Right forelimb (tissue), 1 donor: ENCODE measurements at places on chromosomes 6 and 20.

DNA sequence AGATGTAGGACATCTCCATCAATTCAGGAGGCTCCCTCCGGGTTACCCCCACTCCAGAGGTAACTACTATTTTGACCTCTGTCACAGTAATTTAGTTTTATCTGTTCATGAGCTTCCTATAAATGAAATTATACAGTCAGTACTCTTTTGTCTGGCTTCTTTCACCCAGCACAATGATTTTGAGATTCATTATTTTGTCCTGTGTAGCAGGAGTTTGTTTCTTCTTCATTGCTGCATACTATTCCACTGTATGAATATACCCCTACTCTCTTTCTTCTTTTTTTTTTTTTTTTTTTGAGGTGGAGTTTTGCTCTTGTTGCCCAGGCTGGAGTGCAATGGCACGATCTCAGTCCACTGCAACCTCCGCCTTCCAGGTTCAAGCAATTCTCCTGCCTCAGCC lies 11.8 kb upstream of the AP5S1 start:
- DNase-seq = peak; percentile 16

- no peak for DNase-seq
Measured at GRCh38 chr6:41056768-41057490, 3.9 kb downstream of the APOBEC2 start.

DNA sequence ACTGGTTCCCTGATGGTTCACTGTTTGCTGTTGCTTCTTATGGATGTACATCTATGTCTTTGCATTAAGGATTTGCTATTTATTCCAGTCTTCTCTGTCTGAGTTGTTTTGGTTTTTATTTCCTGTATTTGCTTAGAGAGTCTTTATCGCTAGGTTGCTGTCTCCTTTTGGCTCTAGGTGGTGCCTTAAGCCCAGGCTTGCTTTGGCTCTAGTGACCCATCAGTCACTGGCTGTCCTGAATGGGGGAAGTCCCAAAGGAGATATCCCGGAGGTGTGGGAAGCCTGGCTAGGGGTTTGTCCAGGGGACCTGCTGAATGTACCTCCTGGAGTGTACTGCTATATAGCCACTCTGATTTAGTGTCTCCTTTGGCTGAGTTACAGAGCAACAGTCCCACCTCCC lies 53.4 kb downstream of the MCHR2 start:
- no peak for DNase-seq

- no peak for DNase-seq
Measured at GRCh38 chr6:98498866-98499265, 335.5 kb upstream of the POU3F2 start.

- no peak for DNase-seq
Measured at GRCh38 chr6:166145751-166146150, 21.9 kb downstream of the TBXT start.

- DNase-seq = no peak
Measured at GRCh38 chr6:43328528-43328927, 19.9 kb upstream of the CRIP3 start.

- no peak for DNase-seq
Measured at GRCh38 chr6:142700032-142700431, 244.9 kb downstream of the HIVEP2 start.

- DNase-seq = no peak
Measured at GRCh38 chr20:62142252-62143080, 728 bp downstream of the PSMA7 start.

DNA sequence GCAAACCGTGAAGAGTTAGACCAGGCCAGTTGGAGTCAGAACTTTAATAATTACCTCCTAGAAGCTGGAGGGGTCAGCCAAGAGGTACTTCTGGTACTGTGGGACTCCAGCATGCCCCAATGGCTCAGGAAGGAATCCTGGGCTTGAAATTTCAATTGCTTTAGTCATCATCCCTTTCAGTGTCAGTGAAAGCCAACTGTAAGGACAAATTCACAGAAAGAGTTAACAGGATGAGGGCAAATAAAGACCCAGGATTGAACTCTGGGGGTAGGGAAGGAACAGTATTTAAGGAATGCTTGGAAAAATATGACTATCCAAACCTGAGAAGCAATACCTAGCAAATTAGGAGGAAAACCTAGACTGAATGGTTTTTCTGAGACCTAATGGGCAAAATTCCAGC lies 735.1 kb upstream of the MARCKS start:
- DNase-seq = no peak

DNA sequence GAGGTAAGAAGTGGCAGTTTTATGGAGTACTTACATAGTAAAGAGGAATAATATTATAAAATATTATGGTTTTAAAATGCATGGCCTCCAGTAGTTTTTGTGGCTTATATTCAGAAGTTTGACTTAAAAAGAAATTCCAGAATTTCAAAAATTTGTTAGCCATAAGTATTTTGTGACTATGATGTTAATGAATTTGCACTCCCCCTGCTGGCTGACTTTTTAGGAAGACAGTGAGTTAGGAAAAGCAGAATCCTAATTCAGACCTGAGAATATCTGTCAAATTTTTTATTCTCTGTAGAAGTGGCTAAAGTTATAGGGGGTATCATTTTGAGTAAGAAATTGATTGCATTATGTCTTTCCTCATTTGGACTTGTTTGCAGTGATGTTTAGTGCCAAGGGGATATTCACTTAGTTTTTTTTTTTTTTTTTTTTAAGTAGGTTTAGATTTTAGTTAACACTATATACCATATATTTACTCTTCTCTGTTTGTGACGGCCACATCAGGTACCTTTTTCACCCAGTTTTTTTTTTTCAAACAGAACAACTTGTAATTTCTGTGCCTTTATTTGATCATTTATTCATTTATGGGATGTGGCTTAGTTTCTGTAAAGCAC lies 40.8 kb downstream of the ZFAND3 start:
- DNase-seq = no peak

GRCh38 chr6:32387589-32388340 lies 16.1 kb upstream of the TSBP1 start:
- DNase-seq = no peak

GRCh38 chr20:44640522-44640921 lies 11.0 kb downstream of the ADA start:
- DNase-seq = no peak

DNA sequence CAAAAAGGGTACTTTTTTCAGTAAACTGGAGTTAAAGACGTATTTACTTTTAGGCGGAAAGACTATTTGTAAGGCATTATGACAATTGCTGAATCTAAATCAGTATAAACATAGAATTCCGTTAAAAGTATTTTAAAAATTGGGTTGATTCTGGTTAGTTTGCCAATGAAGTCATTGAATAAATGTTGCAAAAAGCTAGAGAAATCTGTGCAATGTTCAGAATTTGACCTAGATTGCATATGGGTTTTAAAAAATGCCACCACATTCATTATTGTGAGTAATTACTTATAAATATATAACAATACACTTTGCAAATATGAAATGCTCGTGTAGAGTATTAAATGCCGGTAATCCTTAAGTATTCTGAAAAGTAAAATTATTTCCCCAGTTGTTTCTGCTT lies 116.5 kb upstream of the EEF1E1 start:
- no peak for DNase-seq

- DNase-seq = no peak
Measured at GRCh38 chr6:50966986-50967385, 148.3 kb downstream of the TFAP2B start.

- DNase-seq = no peak
Measured at GRCh38 chr6:150632785-150633485, 33.2 kb downstream of the PLEKHG1 start.

- DNase-seq = no peak
Measured at GRCh38 chr20:37890643-37891042, 12.3 kb upstream of the VSTM2L start.

DNA sequence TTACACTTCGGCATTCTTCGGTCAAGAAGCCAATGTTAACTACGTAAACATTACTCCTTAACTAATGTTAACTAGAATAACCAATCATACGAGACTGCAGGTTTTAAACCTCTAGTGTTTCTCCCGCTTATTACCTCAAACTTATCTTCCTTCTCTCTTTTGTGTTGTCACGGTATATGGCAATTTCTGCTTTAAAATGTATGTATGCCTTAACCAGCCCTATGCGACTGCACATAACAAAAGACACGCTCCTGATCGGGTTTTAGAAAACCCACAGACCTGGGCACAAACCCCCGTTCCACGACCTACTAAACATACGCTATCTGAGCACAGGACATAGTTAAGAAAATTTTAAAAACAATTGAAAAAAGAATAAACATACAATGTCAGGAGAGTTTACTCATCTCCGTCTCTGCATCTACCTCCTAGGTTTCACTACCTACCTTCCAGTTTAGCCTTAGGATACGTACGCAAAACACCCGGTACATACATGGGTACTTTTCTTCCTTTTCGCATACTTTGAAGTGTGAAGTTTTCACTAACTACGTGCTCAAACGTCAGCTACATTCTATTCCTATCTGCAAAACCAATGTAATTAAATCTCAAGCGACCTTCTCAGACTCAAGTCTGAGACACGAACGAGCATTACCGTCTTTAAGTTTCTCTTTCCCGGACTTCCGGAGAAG lies 1.1 kb downstream of the CD164 start:
- DNase-seq = no peak

DNA sequence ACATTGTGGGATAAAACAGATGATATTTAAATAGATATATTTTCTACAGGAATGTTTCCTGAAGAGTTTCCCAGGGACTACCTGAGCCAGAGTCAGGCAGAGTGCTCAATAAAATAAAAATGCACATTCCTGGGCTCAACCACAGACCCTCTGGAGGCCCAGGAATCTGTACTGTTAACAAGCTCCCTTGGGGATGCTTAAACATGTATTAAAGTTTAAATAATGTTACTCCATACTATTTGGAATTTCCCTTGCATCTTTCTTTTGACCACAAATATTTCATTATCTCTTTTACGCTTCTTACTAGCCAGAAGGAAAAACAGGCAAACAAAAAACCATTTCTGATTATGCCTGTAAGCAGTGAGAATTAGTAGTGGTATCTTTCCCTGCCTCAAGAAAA lies 42.3 kb downstream of the GPR63 start:
- no peak for DNase-seq

DNA sequence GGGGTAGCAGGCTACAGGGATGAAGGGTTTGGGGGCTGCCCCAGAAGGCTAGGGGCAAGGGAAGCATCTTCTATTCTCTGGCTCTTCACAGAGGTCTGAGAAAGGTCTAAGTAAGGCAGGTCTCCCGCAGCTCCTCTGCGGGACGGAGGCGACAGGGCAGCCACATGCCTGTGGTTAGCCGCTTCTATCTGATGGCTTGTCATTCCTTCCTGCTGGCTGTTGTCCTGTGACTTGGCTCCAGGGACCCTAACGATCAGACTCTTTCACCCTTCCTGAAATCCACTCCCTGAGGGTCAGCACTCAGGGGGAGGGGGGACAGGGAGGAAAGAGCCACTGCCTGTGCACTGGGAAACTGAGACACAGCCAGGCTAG lies 673 bp downstream of the CST7 start:
- no peak for DNase-seq

GRCh38 chr6:52976591-52977035 lies 18.5 kb downstream of the GSTA4 start:
- no peak for DNase-seq

- DNase-seq = no peak
Measured at GRCh38 chr6:33440649-33441309, 13.6 kb upstream of the ZBTB9 start.

DNA sequence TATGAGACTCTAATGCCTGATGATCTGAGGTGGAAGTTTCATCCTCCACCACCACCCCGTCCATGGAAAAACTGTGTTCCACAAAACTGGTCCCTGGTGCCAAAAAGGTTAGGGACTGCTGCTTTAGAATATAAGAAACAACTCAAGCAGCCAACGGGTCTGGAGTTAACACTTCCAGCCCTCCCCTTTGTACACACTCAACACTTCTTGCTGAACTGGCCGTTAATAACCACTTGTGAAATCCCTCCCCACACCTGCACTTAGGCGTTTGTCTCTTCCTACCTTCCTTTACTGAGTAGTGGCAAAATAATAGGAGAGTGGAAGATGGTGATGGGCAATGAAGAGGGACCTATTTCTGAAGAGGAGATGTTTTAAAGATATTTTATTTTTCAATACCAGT lies 10.5 kb downstream of the SAYSD1 start:
- DNase-seq = no peak

GRCh38 chr20:46004889-46005473 lies 3.7 kb upstream of the MMP9 start:
- DNase-seq = no peak

- DNase-seq = no peak
Measured at GRCh38 chr6:3768502-3768901, 17.0 kb upstream of the PXDC1 start.

DNA sequence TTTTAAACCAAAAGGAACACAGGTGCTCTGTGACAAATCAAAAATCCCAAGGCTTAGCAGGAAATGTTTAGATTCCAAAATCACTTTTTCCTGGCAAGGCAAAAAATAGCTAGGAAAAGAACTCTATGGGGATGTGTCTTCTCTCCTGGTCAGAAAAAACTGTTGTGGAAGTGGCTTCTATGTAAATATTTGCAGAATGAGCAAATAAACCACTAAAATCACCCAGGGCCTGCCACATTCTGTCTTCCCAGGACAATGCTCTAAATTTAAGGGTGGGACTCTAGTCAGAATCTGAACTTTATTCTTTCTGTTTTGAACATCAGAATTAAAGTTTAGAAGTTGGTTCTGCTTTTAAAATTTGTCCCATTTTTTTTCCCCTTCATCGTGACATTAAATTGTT lies 29.3 kb downstream of the GCM1 start:
- DNase-seq = no peak

DNA sequence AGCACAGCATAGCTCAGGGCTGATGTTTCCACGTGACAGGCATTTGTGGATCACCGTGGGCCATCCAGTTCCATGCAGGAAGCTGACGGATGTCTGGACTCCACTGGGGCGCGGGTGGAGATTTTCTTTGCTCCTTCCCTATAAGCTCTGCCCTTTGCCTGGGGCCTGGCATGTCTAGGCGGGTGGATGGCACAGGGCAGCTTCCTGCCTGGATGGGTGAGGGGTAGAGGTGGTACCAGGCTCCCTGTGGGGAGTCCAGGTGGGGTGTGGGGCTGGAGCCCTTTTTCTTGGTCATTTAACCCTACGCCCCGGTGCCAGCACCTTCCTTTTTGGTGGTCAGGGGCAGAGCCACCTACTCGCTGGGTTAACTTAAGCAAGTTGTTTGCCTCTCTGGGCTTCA lies 10.4 kb downstream of the FAM110A start:
- no peak for DNase-seq

DNA sequence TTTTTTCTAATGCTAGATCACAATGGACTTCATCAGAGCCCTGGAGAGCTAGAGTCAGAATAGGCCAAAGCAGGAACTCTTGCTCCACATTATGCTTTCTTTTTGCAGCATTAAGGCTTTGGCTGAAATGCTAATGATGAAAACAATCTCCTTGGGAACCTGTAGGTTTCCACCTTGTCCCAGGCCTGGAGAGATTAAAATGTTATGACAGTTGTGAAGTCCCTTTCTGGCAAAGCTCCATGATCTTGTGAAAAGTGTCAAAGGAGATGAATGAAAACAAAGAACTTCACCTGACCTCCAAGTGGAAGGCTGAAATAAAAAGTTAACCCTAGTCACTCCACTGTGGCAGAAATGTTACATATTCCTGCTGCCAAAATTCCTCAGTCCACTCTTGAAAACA lies 64.0 kb upstream of the LRRC1 start:
- no peak for DNase-seq
